Parietal lobe (tissue), 2 donors: ENCODE measurements at places on chromosomes 11 and 22. TPM values are rescaled to one million over a fixed set of nuclear protein-coding genes. Genes with fewer than 3 reads are reported as not detected.

The MGAT3 gene
- 26.6 TPM for total RNA-seq

The DDIAS gene
- 2.5 TPM for total RNA-seq

The OR10A3 gene
- total RNA-seq, result not detected

The TYR gene
- total RNA-seq, result not detected

The ANO5 gene
- total RNA-seq, result 19.7 TPM

The VSIG10L2 gene
- total RNA-seq, result not detected
